ENCODE measurements at places on chromosomes 12 and 14.

GRCh38 chr12:132719954-132720324 is 9.3 kb downstream of the PGAM5 start:
- DNase-seq = no peak

GRCh38 chr14:99351166-99352007 is 79.4 kb upstream of the BCL11B start:
- no peak for DNase-seq

- no peak for DNase-seq
Observed at GRCh38 chr14:38063711-38064320, 143.9 kb upstream of the SSTR1 start.

- peak; percentile 41 for DNase-seq
Observed at GRCh38 chr14:33184587-33184986, 245.9 kb downstream of the NPAS3 start.

DNA sequence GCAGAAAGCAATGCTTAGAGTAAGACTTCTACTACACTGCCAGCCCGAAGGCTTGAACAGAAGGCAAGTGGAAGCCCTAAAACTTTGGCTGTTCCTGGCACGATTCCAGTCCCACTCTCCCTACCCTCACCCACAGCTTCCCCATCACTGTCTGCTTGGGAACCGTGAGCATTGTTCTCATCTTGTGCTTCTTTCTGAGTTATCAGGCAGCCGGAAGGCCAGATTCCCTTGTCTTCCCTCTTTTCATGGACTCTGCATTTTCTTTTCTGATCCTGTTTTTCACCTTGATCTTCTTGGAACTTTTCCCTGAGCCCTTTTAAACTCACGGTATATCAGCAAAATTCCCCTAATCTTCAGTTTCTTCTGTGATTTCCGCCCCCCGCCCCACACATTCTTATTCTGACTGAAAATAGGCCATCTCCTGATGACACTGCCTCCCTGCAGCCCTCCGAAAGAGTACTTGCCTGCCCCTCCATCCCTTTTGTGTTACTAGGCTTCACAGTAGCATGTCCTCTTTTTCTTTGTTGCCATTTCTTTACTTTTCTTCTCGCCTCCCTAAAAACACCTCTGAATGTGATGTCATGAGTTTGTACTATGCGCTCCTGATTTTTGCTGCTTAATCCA is 29.9 kb downstream of the RCOR1 start:
- DNase-seq = peak; percentile 31

GRCh38 chr14:60553808-60554207 is 44.9 kb downstream of the SIX6 start:
- no peak for DNase-seq

DNA sequence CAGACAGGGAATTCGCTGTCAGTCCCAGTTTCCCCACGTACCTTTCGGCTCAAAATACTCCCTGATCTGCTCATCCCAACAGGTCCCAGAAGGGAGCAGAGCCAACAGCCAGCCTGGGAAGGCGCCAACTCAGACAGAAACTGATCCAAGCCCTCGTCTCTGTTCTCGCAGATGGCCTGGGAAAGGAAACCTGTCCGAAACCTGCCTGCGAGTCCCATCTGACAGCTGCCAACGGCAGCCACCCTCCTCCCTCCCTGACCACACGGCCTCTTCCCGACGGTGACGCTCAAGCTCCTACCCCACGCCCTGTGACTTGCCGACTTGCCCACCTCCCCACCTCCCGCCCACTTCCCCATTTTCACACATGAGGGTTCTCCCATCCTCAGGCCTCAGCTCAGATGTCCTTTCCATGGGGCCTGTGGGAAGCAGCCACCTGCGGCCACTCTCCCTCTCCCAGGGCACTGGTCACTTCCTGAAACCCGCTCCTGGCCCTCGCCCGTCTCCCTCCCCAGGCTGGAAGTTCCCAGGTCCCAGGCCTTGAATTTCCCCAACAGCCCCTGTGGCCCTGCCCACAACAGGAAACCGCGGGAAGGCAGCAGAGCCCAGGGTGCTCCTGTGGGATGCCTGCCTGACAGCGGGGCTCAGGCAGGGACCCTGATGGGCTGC is 60.9 kb upstream of the FBRSL1 start:
- DNase-seq = no peak

DNA sequence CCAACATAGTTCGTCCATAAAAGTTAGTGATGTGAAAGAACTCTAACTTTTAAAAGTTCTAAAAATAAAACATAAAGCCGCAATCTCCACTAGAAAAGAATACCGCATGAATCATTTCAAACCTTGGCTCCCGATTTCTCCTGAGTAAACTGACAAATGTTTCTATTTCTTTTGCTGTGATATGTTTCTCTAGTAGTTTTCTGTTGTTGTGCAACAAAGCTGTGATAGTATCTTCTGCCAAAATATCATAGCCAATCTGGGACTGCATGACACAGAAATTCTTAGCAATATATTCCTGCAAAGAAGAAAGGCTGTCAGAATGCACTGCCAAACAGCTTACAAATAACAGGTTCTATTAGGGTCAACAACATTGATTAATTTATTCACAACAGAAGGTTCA is 174.0 kb downstream of the ITPR2 start:
- no peak for DNase-seq

DNA sequence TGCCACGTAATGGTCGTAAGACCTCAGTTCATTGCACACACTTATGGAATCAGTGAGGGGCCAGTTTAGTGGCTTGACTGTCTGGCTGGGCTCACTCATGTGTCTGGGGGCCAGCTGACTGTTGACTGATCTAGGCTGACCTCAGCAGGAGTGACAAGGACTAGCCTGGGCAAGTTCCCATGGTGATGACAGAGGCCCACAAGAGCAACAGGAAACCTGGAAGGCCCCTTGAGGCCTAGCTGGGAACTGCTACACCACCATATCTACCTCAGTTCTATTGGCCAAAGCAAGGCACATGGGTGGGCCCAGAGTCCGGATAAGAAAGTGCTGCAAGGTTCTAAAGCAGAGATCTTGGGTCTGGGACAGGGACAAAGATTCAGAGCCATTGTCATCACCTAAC is 21.3 kb upstream of the RFLNA start:
- peak; percentile 58 for DNase-seq

- no peak for DNase-seq
Observed at GRCh38 chr12:16955083-16955657, 349.2 kb upstream of the LMO3 start.

DNA sequence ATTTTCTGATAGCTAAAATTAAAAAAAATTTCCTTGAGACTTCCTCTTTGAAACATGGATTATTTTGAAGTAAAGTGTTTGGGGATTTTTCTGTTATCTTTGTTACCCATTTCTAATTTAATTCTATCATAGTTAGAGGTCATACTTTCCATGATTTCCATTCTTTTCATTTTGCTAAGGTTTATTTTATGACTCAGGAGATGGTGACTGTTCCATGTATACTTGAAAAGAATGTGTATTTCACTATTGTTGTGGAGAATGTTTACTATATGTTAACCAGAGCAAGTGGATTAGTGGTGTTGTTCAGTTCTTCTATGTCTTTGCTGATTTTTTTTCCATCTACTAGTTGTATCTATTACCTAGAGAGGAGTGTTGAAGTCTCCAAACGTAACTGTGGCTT is 250.5 kb upstream of the PELI2 start:
- no peak for DNase-seq

- peak; percentile 50 for DNase-seq
Observed at GRCh38 chr14:72451054-72451972, 442.6 kb downstream of the DPF3 start.

GRCh38 chr12:120719496-120720233 is 6.0 kb upstream of the ACADS start:
- no peak for DNase-seq

- no peak for DNase-seq
Observed at GRCh38 chr12:80636832-80637231, 70.6 kb upstream of the MYF6 start.

- no peak for DNase-seq
Observed at GRCh38 chr12:131106349-131106941, 152.7 kb downstream of the ADGRD1 start.

- DNase-seq = peak; percentile 0
Observed at GRCh38 chr14:83473416-83474235, 1940.0 kb upstream of the SEL1L start.

- DNase-seq = peak; percentile 98
Observed at GRCh38 chr14:68458840-68459469, 333.9 kb downstream of the ZFP36L1 start.

GRCh38 chr14:88386256-88386794 is 868 bp downstream of the SPATA7 start:
- DNase-seq = no peak

- peak; percentile 78 for DNase-seq
Observed at GRCh38 chr14:94001501-94002396, 4.6 kb downstream of the CCDC197 start.

DNA sequence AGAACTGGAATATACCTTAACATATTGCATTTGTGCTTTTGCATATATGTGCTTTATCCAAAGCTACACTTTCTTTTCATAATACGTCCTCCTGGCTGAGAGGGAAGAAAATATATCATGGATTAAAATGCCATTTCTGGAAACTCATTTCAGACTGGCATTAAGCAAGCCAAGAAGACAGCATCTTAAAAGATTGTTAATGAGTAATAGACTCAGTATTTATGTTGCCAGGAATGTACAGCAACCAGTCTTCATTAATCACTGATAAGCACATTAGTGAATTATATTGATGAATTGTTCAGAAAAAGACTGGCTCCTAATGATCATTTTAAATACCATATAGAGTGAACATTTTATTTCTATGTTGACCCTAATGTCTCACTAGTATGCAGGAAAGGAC is 134.9 kb upstream of the IFNG-AS1 start:
- DNase-seq = no peak

DNA sequence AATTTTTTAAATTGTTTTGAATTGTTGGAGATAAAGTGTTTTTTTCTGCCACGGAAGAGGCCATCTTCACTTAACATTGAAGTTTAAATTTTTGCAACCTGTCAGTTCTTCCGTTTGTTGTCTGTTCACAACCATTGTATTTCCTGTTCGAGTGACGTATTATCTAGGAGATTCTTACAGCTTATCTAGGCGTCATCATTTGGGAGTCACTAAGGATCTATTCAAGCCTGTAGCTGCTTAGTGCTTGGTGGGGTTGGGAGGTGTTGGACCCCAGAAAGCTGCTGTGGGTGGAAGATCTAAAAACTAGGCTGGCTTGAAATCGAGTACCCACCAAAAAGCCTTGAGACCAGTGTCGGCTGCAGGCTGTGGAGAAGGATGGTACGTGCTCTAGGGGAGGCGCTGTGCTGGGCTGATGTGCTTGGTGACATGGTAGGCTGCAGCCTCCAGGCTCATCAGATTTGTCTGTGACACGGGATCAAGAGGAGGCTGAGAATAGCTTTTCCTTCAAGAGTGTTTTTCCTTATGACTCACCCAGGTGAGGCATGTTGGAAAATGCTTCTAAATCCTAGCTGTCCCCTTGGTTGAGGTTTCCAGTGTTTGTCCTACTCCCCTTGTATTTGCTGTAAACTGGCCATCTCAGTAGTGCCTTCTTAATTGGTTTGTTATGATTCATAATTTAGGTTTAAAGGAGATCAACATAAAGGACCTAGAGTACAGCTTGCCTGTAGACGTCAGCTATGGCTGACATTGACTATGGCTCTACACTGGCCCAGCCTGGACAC is 57.8 kb downstream of the ATG14 start:
- no peak for DNase-seq

GRCh38 chr14:30896435-30896834 is 22.1 kb downstream of the COCH start:
- DNase-seq = no peak

- no peak for DNase-seq
Observed at GRCh38 chr12:75581515-75581914, 70.1 kb upstream of the KRR1 start.

DNA sequence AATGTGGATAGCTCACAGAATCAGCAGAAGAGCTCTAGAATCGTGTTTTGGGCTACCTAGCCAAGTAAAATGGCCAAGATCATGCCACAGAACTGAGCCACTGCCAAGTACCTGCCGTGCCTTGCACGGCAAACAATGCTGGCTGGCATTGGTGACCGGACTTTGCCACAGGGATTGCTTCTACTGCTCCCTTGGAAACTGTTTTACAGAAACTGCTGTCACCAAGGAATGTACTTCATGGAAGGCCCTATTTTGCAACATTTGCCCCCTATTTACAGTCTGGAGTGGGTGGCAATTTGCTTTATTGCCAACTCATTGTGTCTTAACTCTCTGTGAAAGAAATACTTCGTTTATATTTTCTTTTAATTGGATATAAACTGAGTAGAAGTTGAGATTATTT is 49.0 kb downstream of the BORCS5 start:
- DNase-seq = no peak

DNA sequence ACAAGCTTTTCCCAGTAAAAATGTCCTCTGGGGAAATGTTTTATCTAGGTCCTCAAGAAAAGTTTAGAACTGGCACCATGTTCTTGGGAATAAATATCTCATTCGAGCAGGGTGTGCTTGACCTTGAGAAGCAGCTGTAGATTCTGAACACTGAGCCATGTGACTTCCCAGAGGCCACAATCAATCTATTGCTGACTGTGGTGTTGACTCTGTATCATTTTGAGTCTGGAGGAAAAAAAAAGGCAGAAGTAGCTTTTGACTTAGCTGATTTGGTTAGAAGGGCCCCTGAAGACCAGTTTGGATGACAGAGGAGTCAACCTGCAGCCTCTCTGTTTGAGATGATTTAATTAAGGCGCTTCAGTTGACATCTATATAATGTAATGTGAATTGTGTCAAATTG is 592.4 kb upstream of the SEL1L start:
- no peak for DNase-seq

GRCh38 chr12:66786531-66787308 is 107.8 kb upstream of the GRIP1 start:
- DNase-seq = no peak

DNA sequence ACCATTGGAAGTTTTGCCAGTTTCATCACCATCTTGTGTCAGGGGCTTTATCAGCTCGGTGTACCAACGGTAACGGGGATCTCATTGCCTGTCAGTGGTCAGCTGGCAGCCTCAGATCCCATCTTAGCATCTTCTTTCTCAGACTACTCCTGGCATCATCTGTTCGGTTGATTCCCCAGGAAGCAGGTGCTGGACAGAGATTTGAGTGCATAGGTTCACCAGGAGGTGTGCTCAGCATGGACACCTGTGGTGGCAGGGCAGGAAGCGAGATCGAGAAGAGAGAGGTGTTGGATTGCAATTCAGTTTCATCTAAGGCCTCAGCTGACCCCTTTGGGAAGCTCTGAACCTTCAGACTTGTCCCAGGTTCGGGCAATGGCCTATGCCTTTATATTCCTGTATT is 76.0 kb downstream of the C12orf75 start:
- no peak for DNase-seq

- peak; percentile 74 for DNase-seq
Observed at GRCh38 chr14:90624227-90624626, 192.0 kb downstream of the TTC7B start.
